Mesothelial cell of epicardium (in vitro differentiated cells): ENCODE measurements at places on chromosomes 11 and 22.

GRCh38 chr22:24231706-24232105 lies 13.2 kb downstream of the GGT5 start:
- H3K4me1 ChIP-seq: peaks cover 6% of the 10 kb centered on the region
- H3K4me3 ChIP-seq: no peak overlapping the region
- no peak for DNase-seq

- H3K36me3 ChIP-seq: peaks cover 19% of the 10 kb centered on the region
- peaks cover 18% of the 10 kb centered on the region for H3K4me1 ChIP-seq
- no peak for DNase-seq
These were observed 711 bp upstream of the ZPR1 start for GRCh38 chr11:116788534-116788933.

GRCh38 chr11:14902650-14903350 lies 10.8 kb upstream of the CYP2R1 start:
- H3K27ac ChIP-seq: no peak overlapping the region
- DNase-seq: no peak
- H3K36me3 ChIP-seq: no peaks in the 10 kb centered on the region
- peaks cover 5% of the 10 kb centered on the region for H3K4me1 ChIP-seq
- no peaks in the 10 kb centered on the region for H3K27me3 ChIP-seq

GRCh38 chr11:13679768-13680167 lies 11.3 kb downstream of the FAR1 start:
- no peak for DNase-seq
- no peaks in the 10 kb centered on the region for H3K27me3 ChIP-seq
- H3K36me3 ChIP-seq: no peaks in the 10 kb centered on the region
- peaks cover 15% of the 10 kb centered on the region for H3K4me1 ChIP-seq
- no peak overlapping the region for H3K27ac ChIP-seq
- H3K4me3 ChIP-seq: no peak overlapping the region

GRCh38 chr22:37343863-37344734 lies 61.8 kb downstream of the CYTH4 start:
- H3K27ac ChIP-seq: no peak overlapping the region
- no peaks in the 10 kb centered on the region for H3K36me3 ChIP-seq
- DNase-seq: no peak
- H3K27me3 ChIP-seq: peaks cover 47% of the 10 kb centered on the region
- no peak overlapping the region for H3K4me3 ChIP-seq

DNA sequence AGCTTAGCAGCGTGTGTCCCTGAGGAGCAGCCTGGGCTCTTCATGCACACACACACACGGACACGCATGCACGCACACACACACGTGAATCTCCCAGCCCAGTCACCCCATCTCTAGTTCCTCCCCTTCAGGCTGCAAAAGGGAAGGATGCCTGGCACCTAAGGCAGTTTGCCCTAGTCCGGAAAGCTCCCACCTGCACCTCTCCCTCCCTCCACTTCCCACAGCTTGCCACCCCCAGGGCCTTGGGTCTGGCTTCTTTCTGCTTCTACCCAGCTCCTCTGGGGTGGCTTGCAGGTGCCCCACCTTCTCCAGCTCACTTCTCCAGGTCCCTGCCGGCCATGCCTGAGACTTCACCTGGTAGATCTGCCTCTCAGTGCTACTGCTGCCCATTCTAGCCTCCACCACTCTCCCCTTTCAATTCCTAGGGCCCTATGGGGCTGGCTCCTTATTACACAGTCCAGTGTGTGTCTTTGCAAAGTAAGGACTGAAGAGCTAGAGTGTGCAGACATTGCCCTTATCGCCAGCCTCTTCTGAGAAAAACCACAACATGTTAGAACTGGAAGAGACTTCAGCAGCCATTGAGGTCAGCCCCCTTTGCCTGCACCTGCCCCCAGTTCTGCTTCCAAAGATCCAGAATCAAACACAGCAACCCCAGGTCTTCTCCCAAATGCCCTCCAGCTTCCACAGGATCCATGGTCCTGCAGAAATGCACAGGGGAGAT lies 33.5 kb upstream of the CHST1 start:
- DNase-seq: no peak
- H3K4me1 ChIP-seq: peaks cover 15% of the 10 kb centered on the region
- no peak overlapping the region for H3K4me3 ChIP-seq
- peaks cover 4% of the 10 kb centered on the region for H3K27me3 ChIP-seq
- no peaks in the 10 kb centered on the region for H3K36me3 ChIP-seq

DNA sequence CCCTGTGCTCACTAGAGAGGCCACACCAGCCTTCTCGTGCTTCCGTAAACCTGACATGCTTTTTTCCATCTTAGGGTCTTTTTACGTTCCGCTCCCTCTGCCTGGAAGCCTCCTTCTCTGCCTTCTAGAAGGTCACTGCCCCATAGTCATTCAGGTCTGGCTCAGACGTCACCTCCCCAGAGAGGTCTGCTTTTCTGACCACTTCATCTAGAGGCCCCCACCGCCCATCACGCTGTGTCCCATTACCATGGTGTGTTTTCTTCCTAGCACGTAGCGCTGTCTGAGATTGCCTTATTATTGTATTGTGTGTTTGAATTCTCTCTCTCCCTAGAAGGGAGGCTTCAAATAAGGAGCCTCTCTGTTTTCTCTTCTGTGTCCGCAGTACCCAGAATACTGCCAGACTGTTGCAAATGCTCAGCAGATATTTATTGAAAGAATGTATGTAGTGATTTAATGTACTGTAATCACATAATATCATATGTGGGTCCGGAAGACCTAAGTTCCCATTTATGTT lies 10.0 kb downstream of the TAB1 start:
- no peak for DNase-seq
- peaks cover 3% of the 10 kb centered on the region for H3K36me3 ChIP-seq
- H3K4me1 ChIP-seq: peaks cover 8% of the 10 kb centered on the region
- H3K27ac ChIP-seq: no peak overlapping the region
- H3K4me3 ChIP-seq: no peak overlapping the region

DNA sequence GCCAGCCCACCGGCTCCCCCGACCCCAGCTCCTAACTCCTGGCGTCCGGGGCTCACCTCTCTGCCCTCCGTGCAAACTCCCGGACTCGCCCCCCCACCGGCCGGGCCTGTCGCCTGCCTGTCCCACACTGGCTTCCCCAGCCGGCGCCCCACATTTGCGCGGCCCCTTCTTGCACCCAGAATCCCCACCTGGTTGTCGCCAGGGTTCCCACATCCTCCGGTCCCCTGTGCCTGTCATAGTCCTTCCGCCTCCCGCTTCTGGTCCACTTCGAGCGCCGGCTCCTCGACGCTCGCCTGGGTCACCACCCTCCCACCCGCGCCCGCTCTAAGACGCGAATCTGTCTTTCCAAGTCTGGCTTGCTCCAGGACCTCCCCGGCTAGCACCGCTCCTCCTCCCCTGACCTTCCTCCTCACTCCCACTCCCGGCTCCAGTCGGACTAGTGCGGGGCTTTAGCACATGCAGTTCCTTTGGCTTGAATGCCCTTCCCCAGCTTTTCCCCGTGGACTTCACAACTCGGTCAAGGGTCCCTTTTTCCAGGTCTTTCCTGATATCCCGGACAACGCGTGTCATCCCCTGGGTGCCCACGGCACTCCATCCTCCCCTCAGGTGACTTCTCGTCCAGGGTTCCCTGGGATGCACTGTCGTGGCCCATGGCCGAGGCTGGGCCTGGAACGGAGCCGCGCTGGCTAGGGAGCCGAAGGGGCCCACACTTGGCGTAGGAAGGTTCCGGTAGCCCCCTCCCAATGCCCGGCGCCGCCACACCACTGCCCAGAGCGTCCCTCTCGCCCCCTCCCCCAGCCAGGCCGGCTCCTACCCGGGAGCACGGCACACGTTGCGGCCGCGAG lies 635 bp downstream of the SCARF2 start:
- peaks cover 3% of the 10 kb centered on the region for H3K36me3 ChIP-seq
- no peak for DNase-seq
- H3K27ac ChIP-seq: peak overlapping the region; percentile 97
- peak overlapping the region; percentile 95 for H3K4me3 ChIP-seq
- H3K4me1 ChIP-seq: peaks cover 28% of the 10 kb centered on the region
- H3K27me3 ChIP-seq: peaks cover 4% of the 10 kb centered on the region

DNA sequence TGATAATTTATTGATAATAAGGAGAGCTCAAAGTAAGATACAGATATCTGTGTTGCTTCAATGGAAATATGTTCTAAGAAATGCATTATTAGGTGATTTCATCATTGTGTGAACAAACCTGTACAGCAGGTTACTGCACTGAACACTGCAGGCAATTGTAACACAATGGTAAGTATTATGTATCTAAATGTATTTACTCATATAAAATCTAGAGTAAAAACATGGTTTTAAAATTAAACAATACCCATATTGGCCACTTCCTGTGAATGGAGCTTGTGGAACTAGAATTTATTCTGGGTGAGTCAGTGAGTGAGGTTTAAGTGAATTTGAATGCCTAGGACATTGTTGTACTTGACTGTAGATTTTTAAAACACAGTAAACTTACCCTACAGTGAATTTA lies 722.9 kb upstream of the RAG2 start:
- peaks cover 3% of the 10 kb centered on the region for H3K4me1 ChIP-seq
- H3K36me3 ChIP-seq: no peaks in the 10 kb centered on the region
- DNase-seq: no peak
- H3K4me3 ChIP-seq: no peak overlapping the region

DNA sequence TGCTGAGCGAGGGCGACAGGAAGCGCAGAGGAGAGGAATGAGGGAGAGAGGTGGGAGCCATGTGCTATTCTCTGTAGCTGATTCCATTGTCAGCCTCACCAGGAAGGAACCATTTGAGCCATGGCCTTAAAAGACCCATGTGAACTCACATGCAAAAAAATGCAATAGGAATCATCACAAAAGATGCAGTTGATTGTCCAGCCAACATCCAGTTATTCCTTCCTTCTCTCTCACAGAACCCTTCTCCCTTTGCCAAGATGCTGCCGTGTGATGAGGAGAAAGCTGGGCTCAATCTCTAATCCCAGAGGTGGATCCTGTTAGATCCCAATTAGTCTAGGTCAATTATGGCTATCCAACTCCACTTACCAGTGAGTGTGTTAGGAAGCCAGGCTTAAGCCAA lies 58.2 kb upstream of the RRAS2 start:
- no peak overlapping the region for H3K27ac ChIP-seq
- H3K4me1 ChIP-seq: peaks cover 9% of the 10 kb centered on the region
- H3K4me3 ChIP-seq: no peak overlapping the region
- H3K36me3 ChIP-seq: no peaks in the 10 kb centered on the region

DNA sequence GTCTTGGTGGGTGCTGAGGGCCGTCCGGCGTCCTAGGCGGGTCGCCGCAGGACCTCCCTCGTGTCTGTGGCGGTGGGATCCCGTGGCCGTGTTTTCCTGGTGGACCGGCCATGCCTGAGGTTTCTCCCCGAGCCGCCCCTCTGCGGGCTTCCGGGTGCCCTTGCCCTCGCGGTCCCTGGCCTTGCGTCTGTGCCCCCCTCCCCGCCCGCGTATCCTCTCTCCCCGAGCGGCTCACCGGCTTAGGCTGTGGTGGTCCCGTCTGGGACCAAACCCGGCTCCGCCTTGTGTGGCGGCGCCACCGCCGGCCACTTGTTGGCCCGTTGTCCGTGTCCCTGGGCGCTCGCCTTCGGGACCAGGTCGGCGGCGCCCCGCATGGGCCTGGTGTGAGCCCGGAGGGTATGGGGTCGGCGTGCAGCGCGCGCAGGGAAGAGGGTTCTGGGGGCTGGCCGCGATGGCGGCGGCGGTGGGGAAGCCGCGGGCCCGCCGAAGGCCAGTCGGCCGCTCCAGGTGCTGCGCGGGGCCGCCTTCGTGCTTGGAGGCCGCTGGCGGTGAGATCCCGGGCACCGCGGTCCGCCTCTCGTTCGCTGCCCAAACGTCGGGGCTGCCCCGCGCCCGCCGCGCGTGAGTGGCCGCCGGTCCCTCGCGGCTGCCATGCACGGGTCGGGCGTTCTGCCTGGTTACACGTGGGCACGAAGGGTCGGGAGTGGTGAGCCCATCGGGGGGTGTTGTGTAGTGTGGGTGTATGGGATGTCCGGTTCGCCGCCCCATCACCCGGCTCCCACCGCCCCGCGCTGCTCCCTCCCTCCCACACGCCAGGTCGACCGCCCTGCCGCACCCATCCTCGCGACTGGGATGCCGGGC lies 3899.1 kb upstream of the OR11H1 start:
- no peaks in the 10 kb centered on the region for H3K27me3 ChIP-seq
- H3K27ac ChIP-seq: no peak overlapping the region
- no peaks in the 10 kb centered on the region for H3K4me1 ChIP-seq
- peaks cover 13% of the 10 kb centered on the region for H3K36me3 ChIP-seq
- H3K4me3 ChIP-seq: no peak overlapping the region

GRCh38 chr11:3849297-3849874 lies 6.1 kb upstream of the STIM1 start:
- H3K4me3 ChIP-seq: no peak overlapping the region
- H3K27ac ChIP-seq: no peak overlapping the region
- H3K4me1 ChIP-seq: peaks cover 6% of the 10 kb centered on the region
- no peak for DNase-seq
- H3K36me3 ChIP-seq: no peaks in the 10 kb centered on the region

GRCh38 chr11:114142707-114143106 lies 83.2 kb downstream of the ZBTB16 start:
- no peaks in the 10 kb centered on the region for H3K36me3 ChIP-seq
- peaks cover 87% of the 10 kb centered on the region for H3K27me3 ChIP-seq
- H3K27ac ChIP-seq: peak overlapping the region; percentile 28
- DNase-seq: no peak

DNA sequence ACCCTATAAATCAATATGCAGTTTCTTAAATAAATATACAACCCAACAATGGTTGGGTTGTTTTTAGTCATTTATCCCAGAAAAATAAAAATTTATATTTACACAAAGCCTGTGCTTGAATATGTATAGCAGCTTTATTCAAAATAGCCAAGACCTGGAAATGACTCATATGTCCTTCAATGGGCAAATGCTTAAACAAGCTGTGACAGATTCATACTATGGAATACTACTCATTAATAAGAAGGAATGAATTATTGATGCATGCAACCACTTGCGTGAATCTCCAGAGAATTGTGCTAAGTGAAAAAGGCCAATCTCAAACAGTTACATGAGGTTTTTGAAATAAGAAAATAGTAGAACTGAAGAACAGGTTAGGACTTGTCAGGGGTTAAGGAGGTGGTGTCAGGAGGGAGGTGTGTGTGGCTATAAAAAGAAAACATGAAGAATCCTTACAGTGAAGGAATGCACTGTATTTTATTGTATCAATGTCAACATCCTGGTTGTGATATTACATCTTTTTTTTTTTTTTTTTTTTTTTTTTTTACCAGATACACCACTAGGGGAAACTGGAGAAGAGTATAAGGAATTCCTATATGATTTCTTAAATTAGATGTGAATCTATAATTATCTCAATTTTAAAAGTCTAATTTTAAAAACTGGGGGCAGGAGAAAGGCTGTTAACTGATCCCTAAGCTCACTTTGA lies 82.4 kb upstream of the CD44 start:
- H3K4me1 ChIP-seq: no peaks in the 10 kb centered on the region
- H3K27me3 ChIP-seq: no peaks in the 10 kb centered on the region

GRCh38 chr22:19056951-19057401 lies 65.2 kb downstream of the DGCR2 start:
- no peak overlapping the region for H3K4me3 ChIP-seq
- H3K27me3 ChIP-seq: no peaks in the 10 kb centered on the region
- peaks cover 33% of the 10 kb centered on the region for H3K36me3 ChIP-seq

- no peak for DNase-seq
- H3K4me1 ChIP-seq: peaks cover 23% of the 10 kb centered on the region
- H3K4me3 ChIP-seq: no peak overlapping the region
- H3K36me3 ChIP-seq: peaks cover 4% of the 10 kb centered on the region
- H3K27me3 ChIP-seq: peaks cover 2% of the 10 kb centered on the region
- H3K27ac ChIP-seq: no peak overlapping the region
These were observed 38.3 kb upstream of the GNB1L start for GRCh38 chr22:19892925-19893324.

- peaks cover 22% of the 10 kb centered on the region for H3K4me1 ChIP-seq
- H3K36me3 ChIP-seq: peaks cover 1% of the 10 kb centered on the region
- no peak for DNase-seq
- H3K27me3 ChIP-seq: peaks cover 77% of the 10 kb centered on the region
These were observed 2.1 kb downstream of the ADAMTS8 start for GRCh38 chr11:130426223-130426836.

- no peak overlapping the region for H3K4me3 ChIP-seq
- peaks cover 6% of the 10 kb centered on the region for H3K4me1 ChIP-seq
- DNase-seq: no peak
- no peaks in the 10 kb centered on the region for H3K27me3 ChIP-seq
- no peak overlapping the region for H3K27ac ChIP-seq
These were observed 36.3 kb upstream of the SORL1 start for GRCh38 chr11:121415856-121416255.
